ENCODE measurements at places on chromosomes 16 and 17.

DNA sequence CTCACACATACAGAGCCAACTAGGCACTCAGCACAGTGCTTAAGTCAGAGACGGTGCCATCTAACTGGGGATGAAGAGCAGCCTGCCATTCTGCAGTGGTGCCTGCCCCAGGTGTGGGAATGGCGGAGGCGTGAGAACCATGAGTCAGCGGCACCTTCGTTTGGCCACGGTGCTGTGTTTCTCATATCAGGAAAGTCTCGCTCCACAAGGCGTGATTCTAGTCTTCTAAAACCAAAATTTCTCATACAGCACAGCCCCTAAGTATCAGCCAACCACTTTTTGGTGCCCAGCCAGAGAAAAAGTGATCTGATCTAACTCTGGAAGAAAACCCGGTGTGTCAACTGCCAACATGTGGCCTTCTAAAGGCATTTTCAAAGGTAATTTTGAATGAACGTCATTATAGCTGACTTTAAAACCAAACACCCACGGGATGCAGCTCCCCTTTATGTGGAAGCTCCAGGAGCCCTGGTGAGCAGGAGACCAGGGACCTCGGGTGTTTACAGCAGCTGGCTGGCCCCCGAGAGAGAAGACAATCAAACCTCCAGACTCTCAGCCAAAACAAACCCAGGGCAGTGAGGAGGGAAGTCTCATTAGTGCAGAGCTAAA lies 54.6 kb downstream of the ABCC12 start:
- DNase-seq, result peak; percentile 16

DNA sequence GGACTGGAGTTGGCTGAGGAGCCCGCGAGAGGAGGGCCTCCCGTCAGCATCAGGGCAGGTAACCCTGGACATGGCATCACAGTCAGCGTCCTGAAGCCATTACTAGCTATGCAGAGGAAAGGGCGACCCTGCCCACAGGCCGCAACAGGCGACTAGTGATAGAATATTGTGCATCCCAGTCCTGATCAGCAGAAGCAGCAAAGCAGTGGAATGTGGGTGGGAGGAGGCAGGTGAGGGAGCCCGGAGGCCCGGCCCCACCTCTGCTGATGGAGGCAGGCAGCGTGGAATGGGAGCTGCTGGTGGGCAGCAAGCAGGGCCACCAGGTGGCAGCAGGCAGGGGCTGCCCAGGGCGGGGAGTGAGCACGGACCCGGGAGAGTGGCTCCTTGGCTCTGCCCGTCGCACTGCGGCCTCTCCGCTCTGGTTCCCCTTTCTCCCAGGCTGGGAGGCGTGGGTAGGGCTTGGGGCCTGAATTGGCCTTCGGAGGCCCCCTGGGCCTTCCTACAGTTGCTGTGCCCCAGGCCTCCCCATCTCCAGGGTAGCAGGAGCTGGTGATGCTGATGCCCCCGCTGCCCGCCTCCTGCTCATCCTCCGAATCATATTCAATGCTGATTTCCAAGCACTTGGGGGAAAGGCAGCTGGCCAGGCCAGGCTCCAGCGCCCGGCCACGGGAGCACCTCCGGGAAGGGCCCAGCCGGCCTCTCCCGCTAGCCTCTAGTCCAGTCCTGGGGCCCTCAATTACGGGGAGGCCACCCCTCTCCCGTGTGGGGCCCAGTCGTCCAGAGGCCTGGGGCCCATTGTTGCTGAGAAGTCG lies 20.2 kb downstream of the TSPOAP1 start:
- no peak for DNase-seq

GRCh38 chr17:80224683-80225082 lies 4.5 kb downstream of the SLC26A11 start:
- no peak for DNase-seq

GRCh38 chr16:15599303-15600070 lies 43.5 kb downstream of the MARF1 start:
- no peak for DNase-seq

- no peak for DNase-seq
Measured at GRCh38 chr16:31148896-31149295, 970 bp downstream of the PRSS36 start.

DNA sequence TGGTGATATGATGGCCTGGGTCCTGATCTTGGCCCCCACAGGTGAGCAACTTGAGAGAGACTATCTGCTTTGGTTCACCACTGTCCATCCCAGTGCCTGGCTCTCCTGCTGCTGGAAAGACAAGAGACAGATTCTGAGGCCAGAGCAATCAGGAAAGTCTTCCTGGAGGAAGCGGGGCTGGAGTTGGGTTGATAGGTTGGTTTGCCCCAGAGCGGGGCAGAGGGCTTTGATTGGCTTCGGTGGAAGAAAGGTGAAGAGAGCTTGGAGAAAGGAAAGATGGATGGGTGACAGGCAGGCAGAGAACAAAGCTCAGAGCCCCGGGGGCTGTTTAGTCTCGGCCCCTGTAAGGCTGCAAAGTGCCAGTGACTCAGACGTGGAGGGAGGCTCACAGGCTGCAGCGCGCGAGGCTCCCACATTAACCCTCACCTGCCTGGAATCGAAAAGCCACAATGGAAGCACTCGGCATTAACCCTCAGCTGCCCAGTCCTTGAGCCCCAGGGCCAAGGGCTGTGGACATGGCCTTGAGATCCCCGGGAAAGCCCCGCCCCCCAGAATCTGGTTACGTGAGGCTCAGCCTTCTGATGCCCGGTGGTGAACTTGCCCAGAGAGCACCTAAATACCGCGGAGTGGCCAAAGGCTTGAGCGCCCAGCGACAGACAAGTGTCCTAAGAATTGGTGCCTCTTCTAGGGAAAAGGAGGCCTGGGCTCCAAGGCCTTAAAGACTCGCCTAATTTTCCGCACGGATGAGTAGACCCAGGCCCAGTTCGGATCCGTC lies 996 bp upstream of the CPNE2 start:
- DNase-seq, result no peak

- no peak for DNase-seq
Measured at GRCh38 chr17:50884439-50885311, 18.5 kb upstream of the TOB1 start.

- no peak for DNase-seq
Measured at GRCh38 chr16:22890976-22891375, 77.0 kb downstream of the HS3ST2 start.

GRCh38 chr16:2524339-2524938 lies 4.3 kb downstream of the AMDHD2 start:
- DNase-seq, result no peak

GRCh38 chr17:57944908-57945307 lies 10.3 kb downstream of the CUEDC1 start:
- no peak for DNase-seq

DNA sequence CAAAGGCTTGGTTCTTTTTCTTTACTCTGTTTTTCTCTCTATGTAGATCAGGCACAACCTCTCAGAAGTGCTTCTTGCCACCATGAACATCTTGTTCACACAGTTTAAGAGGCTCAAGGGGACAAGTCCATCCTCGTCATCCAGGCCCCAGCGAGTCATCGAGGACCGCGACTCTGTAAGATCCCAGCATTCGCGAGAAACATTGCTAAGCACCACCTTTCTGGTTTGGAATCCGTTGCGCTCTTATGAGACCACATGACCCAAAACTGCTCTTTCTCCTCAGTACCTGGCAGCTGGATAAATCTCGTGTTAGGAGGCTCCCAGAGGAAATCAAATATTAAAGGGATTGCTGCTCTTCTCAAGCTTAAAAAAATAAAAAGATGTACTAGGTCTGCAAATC lies 23.3 kb upstream of the SLC12A3 start:
- no peak for DNase-seq

DNA sequence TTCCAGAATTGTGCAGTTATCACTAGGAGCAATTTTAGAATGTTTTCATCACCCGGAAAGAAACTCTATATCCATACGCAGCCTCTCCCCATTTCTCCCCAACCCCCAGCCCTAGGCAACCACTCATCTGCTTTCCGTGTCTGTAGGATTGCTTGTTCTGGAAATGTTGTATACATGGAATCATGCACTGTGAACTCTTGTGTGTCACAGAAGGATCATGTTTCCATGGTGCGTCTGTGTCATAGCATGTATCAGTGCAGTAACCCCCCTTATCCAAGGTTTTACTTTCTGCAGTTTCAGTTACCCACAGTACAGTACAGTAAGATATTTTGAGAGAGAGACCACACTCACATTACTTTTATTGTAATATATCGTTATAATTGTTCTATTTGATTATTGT lies 299.4 kb downstream of the CPPED1 start:
- no peak for DNase-seq

DNA sequence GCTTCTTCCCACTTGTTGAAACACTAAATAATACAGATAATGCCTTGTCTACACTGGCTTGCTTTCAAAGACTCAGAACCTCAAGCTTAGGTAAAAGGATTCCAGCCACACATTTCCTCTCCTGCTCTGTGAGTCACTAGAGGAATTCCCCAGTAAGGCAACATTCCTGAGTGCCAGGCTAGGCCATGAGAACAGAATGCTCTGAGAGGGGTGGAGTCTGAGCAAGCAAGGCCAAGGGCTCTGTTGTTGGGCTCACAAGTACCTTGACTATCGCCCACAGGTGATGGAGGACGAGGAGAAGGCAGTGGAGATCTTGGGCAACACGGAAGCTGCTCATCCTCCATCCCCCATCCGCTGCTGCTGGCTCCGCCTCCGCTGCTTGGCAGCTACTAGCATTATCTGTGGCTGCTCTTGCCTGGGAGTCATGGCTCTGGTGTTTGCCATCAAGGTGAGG lies 6.7 kb upstream of the PHKG2 start:
- no peak for DNase-seq

DNA sequence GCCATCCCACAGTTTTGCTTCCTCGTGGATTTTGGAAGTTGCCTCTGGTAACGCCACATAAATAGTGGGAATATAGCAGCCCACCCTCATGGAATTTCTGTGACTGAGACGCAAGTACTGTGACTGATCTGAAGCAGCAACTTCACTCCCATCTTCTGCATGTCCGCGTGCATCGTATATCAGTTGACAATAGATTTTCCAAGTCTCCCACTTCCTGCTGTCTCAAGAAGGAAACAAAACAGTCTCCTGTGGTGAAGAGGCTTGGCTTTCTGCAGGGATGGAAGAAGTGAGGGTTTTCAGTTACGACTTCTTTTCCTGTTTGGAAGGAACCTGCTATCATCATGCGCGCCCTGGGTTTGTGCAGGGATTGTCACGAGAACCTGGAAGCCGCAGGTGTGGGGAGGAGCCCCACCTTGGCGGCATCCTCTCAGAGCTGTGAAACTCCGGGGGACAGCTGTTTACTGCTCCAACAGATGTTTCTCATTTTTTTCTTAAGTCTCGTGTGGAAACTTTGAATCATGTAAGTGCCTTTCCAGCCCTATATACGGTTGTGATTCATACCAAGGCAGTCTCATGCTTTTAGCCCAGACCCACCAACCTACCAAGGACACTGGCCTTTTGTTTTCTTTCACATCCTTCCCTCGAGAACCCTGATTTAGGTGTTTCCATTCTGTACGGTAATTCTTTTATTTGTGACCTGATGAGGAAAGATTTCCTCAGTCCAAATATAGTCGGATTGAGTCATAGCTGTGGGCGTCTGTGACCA lies 57.5 kb downstream of the WIPI1 start:
- no peak for DNase-seq

GRCh38 chr16:69890114-69890891 lies 60.8 kb upstream of the CLEC18A start:
- DNase-seq, result no peak

GRCh38 chr17:746783-747629 lies 5.1 kb downstream of the GEMIN4 start:
- no peak for DNase-seq

- DNase-seq, result no peak
Measured at GRCh38 chr17:17297217-17297616, 6.0 kb upstream of the NT5M start.

GRCh38 chr17:55327225-55328088 lies 62.7 kb downstream of the HLF start:
- DNase-seq, result no peak

Data from stimulated activated CD4-positive, alpha-beta T cell treated with anti-CD3 and anti-CD28 coated beads, Interleukin-15, amount 100 ng/mL, for 48 hours (primary cell).